Fibroblast of lung (primary cell): ENCODE measurements at places on chromosomes 12 and 14. TPM values are rescaled to one million over a fixed set of nuclear protein-coding genes. Genes with fewer than 3 reads are reported as not detected.

GRCh38 chr14:58788655-58789503 lies 151.1 kb downstream of the DACT1 start:
- H3K4me3 ChIP-seq, result no peak overlapping the region
- H3K27me3 ChIP-seq, result no peaks in the 10 kb centered on the region
- no peak overlapping the region for H3K27ac ChIP-seq
- no peak for DNase-seq
- no peaks in the 10 kb centered on the region for H3K36me3 ChIP-seq

- H3K4me3 ChIP-seq, result no peak overlapping the region
- H3K4me1 ChIP-seq, result no peaks in the 10 kb centered on the region
- no peaks in the 10 kb centered on the region for H3K36me3 ChIP-seq
- DNase-seq, result peak; percentile 65
- H3K27me3 ChIP-seq, result no peaks in the 10 kb centered on the region
- H3K27ac ChIP-seq, result no peak overlapping the region
Measured at GRCh38 chr14:51957950-51958349, 31.4 kb upstream of the RTRAF start.

DNA sequence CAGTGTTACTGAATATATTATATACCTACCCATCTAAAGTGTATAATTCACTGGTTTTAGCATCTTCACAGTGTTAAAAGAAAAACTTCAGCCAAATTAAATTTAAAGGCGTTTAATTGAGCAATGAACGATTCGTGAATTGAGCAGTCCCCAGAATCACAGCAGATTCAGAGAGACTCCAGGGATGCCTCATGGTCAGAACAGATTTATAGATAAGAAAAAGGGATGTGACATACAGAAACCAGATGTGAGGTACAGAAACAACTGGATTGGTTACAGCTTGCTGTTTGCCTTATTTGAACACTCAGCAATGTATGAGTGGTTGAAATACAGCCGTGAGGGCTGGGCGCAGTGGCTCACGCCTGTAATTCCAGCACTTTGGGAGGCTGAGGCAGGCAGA lies 84.6 kb downstream of the WNK1 start:
- no peaks in the 10 kb centered on the region for H3K4me1 ChIP-seq
- DNase-seq, result no peak

- no peaks in the 10 kb centered on the region for H3K36me3 ChIP-seq
- no peak overlapping the region for H3K4me3 ChIP-seq
- no peaks in the 10 kb centered on the region for H3K27me3 ChIP-seq
Measured at GRCh38 chr12:118436986-118437385, 60.6 kb downstream of the SUDS3 start.

GRCh38 chr14:39974036-39974435 lies 541.8 kb upstream of the FBXO33 start:
- no peaks in the 10 kb centered on the region for H3K4me1 ChIP-seq
- no peak overlapping the region for H3K27ac ChIP-seq
- no peaks in the 10 kb centered on the region for H3K36me3 ChIP-seq
- DNase-seq, result no peak

GRCh38 chr14:42140831-42141279 lies 534.2 kb downstream of the LRFN5 start:
- no peak overlapping the region for H3K27ac ChIP-seq
- no peak overlapping the region for H3K4me3 ChIP-seq
- H3K4me1 ChIP-seq, result no peaks in the 10 kb centered on the region

DNA sequence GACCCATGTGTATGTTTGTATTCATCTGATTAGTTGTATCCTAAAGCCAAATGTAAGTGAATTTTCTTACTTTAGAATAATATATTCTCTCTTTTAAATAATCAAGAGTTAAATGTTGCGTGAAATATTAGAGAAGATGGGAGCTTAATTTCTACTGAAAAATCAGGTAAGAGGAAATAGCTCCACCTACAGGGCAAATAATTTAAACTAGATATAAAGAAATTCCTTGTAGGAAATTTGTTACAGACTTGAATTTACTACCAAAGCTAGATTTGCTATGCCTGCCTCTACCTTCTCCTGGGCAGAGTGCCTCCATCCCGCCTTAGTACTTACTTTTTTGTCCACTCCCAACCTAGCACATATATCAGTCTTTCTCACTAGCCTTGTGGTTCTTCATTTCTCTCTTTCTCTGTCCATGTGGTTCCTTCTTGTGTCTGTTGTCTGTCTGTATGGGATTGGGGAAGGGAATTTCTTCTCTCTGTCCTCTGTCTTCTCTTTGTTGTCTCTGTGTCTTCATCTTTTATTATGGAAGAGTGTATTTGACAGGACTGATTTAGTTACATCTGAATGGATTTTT lies 44.7 kb downstream of the PALS1 start:
- no peak overlapping the region for H3K4me3 ChIP-seq
- H3K4me1 ChIP-seq, result no peaks in the 10 kb centered on the region
- no peaks in the 10 kb centered on the region for H3K36me3 ChIP-seq
- no peaks in the 10 kb centered on the region for H3K27me3 ChIP-seq
- no peak overlapping the region for H3K27ac ChIP-seq

- H3K27ac ChIP-seq, result no peak overlapping the region
- no peak for DNase-seq
- H3K4me3 ChIP-seq, result no peak overlapping the region
- no peaks in the 10 kb centered on the region for H3K27me3 ChIP-seq
- H3K36me3 ChIP-seq, result no peaks in the 10 kb centered on the region
Measured at GRCh38 chr12:42192258-42192657, 45.8 kb downstream of the YAF2 start.

DNA sequence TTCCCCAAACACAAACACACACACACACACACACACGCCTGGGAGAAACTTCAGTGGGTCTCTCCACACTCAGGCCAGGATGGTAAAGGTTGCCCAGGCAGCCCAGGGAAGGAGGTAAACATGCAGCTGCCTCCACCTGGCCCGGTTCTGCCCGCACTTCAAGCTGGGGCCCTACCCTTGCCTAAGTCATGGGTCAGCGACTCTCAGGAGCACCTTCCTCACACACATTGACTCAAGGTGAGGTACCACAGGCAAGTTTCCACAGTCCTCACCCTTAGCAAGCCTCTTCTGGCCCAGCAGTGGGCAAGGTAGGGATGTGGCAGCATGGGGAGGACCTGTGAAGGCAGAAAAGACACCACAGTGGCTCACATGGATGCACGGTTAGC lies 14.1 kb upstream of the FAIM2 start:
- no peak for DNase-seq
- no peak overlapping the region for H3K4me3 ChIP-seq
- no peaks in the 10 kb centered on the region for H3K4me1 ChIP-seq
- peaks cover 3% of the 10 kb centered on the region for H3K27me3 ChIP-seq

TAS2R43 gene
- 0.99 and 1.0 TPM in 2 replicates for total RNA-seq
